ENCODE measurements at places on chromosomes 5 and 9.
A peak's percentile ranks its signal among the peaks of the same experiment; 100 is the strongest.

GRCh38 chr5:61386045-61386800, 54.2 kb downstream of the ZSWIM6 start:
- DNase-seq, result no peak

DNA sequence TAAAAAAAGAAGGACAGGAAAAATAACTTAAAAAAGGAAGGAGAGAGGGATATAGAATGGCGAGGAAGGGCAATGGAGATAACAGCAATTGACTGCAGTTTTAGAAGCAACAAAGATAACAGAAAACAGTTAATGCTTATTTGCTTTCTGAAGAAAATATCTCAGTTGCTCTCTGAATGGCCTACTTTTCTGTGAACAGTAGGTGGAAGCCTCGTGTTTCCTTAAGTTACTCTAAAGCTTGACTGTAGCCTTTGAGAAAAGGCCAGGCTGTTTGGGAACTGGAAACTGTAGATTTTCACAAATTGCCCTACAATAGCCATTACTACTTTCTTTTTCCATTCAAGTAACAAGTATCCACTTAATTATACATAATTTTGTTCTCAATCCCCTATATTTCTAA, 404.5 kb downstream of the YTHDC2 start:
- DNase-seq, result no peak

- DNase-seq, result peak; percentile 32
Measured at GRCh38 chr9:84583866-84584265, 85.7 kb upstream of the NTRK2 start.

DNA sequence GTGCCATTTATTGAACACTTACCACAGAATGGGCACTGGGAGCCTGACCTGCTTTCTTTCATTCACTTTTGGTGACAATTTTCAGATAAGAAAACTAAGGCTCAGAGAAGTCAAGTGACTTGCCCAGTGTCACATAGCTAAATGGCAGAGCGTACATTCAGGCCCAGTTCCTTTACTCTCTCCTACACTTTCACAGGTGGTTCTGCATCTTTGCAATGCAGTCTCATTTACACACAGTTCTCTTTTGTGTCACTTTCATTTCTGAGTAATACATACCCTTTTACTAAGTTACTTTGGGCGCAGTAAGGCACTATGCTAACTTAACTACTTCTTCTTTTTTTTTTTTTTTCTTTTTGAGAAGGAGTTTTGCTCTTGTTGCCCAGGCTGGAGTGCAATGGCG, 8.3 kb downstream of the NFIL3 start:
- no peak for DNase-seq

DNA sequence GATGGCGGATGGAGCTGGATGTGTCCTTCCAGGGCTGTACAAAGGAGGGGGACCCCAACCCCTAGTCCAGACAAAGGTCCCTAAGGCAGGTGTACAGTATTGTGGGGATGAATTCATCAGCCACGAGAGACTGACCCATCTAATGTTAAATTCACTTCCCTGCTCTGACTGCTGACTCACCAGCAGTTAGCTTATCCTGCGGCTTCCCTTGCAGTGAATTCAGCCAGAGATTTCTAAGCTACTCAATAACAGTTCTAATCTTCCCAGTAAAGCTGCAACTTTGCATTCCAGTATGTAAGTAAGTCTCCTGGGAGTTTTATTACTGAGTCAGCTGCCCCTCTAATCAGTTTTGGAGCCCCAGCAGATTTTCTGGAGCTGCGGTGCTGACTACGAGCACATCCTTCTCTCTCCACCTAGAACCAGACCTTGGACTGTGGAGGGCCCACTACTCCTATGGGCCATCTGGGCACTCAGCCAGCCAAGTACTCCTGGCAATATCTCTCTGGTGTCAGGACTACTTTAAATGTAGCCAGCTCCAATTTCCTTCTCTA, 16.1 kb downstream of the B4GALT1 start:
- no peak for DNase-seq

GRCh38 chr9:124355941-124356744, 59.1 kb downstream of the PSMB7 start:
- DNase-seq, result no peak

DNA sequence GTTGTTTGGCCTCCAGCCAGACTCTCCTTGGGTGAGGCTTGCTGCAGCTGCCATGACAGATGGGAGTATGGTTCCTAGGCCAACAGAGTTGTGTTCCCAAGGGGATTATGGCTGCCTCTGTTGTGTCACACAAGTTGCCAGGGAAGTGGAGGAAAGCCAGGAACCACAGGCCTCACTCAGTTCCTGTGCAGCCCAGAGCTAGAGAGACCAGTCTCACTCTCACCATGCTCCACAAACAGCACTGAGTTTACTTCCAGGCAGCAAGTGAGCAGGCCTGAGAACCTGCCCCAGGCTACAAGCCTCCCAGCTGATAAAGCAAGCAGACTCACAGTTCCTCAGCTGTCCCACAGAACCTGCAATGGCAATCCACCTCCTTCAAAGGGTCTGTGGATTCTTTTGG, 273.6 kb upstream of the TAS2R1 start:
- no peak for DNase-seq

- DNase-seq, result peak; percentile 46
Measured at GRCh38 chr5:119743927-119744326, 114.6 kb downstream of the FAM170A start.

GRCh38 chr9:91073049-91073810, 271.6 kb downstream of the SYK start:
- DNase-seq, result no peak

DNA sequence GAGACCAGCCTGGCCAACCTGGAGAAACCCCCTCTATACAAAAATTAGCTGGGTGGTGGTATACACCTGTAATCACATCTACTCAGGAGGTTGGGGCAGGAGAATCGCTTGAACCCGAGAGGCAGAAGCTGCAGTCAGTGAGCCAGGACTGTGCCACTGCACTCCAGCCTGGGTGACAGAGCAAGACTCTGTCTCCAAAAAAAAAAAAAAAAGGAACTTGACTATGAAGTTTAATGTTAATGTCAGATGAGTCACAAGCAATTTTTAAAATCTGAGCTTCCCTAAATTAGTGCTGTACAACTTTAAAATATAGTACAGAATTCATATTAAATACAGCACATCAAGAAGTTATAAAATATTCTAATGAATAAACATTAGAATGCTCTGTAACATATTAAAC, 1.5 kb downstream of the MEIKIN start:
- DNase-seq, result no peak

- DNase-seq, result no peak
Measured at GRCh38 chr9:121160025-121160424, 41.6 kb downstream of the RAB14 start.

GRCh38 chr5:55913466-55914413, 62.6 kb downstream of the IL31RA start:
- DNase-seq, result no peak

- DNase-seq, result no peak
Measured at GRCh38 chr5:178388386-178389025, 155.9 kb upstream of the PHYKPL start.

DNA sequence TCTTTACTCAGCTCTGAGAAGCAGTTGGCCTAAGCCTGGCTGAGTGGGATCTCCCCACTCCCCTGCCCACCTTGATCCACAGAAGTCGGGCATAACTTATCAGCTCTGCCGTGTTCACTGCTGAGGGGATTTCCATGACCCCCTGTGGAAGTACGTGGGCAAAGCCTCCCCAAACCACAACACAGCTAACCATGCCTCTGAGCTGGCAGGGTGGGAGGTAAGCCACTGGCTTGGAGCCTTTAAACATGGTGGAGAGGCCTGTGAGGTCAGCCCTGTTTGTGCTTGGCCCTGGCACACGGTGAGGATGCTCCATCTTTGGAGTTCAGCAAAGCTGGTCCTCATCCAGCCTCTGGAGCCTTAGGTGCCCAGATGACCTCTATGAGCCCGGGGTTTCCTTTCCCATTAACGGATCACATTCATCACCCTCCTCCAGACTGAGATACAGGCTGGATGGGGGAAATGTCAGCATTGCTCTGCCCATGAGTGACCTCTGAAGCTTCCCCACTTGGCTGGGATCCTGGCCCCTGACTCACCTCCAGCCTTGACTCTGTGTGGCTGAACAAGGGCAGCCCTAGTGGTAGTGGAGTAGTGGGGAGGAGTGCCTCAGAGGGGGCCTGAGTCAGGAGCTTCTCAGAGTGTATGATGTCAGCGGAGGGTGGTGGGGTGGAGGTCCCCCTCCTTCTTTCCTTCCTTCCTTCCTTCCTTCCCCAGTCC, 6.2 kb downstream of the PDLIM4 start:
- peak; percentile 23 for DNase-seq

DNA sequence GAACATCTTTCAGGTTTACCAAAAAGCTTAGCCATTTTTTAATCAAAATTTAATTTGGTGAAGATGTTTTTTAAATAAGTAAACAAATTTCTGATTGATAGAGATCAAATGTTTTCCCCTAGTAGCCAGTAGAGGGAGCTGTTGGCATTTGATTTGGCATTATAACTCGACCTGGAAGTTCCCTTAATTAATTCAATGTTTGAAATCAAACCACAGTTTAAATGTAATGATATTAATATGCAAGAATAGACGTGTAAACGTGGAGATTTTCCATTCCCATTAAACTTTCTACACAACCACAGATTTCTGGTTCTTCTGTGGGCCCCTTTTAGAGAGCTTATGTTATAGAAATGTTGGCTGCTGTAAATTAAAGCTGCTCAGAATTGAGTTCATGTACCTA, 148.1 kb upstream of the MPDZ start:
- DNase-seq, result peak; percentile 47

DNA sequence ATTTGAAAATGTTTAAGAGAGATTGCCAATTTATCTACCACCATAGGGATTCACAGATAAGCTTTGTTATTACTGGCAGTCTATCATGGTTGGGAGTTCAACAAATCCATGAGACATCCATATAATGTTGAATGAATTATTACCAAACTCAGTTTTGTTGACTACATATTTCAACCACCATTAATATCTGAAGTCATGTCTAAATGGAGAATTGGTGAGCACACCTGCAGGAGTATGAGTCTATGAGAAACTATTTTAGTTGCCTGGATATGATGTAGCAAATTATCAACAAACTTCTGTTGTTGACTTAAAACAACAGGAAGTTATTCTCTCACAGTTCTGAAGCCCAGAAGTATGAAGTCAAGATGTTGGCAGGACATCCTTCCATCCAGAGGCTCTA, 126.8 kb upstream of the FBXL7 start:
- DNase-seq, result no peak

DNA sequence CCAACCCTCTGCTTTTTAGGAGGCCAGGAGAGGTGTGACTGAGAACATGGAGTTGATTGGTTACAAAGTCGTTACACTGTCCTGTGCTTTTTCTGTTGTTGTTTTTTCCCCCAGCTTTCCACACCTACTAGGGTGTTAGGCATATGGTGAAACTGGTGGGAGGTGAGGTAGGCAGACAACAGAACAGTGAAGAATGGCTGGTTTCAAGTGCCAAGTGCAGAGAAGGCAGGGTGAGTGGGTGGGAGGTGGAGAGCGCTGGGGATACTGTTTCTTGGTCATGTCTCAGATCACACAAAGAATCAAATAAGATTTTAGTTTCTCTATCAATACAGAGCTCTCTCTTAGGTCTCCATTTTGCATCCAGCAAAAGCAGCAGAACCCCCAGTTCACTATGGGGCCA, 2.2 kb upstream of the SPTAN1 start:
- no peak for DNase-seq

GRCh38 chr5:153542536-153542935, 52.1 kb downstream of the GRIA1 start:
- DNase-seq, result no peak

DNA sequence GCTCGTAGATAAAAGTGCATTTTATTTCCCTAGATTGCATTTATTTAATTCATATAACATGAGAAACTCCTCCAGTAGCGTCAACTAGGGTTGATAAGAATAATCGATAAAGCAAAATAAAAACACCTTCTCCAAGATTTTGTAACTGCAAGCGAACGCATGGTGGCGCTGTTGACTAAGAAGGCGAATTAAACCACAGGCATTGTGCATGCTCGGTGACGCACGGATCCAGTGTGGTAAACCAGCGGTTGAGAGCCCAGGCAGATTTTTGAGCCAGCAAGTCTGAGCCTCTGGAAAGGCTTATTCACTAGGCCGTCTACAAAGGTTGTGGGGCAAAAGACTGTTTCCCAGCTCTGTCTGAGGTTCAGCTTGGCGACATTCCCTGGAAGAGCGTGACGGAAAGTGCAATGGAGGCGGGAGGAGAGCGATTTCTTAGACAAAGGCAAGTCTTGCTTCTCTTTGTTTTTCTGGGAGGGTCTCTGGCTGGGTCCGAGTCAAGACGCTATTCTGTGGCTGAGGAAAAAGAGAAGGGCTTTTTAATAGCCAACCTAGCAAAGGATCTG, at the start of gene PCDHB3:
Gene PCDHB3 (plus strand): TSS at position 231 of the 563 bp plus-strand sequence. CDS start 177 bp downstream, at position 408.
- DNase-seq, result peak; percentile 25

DNA sequence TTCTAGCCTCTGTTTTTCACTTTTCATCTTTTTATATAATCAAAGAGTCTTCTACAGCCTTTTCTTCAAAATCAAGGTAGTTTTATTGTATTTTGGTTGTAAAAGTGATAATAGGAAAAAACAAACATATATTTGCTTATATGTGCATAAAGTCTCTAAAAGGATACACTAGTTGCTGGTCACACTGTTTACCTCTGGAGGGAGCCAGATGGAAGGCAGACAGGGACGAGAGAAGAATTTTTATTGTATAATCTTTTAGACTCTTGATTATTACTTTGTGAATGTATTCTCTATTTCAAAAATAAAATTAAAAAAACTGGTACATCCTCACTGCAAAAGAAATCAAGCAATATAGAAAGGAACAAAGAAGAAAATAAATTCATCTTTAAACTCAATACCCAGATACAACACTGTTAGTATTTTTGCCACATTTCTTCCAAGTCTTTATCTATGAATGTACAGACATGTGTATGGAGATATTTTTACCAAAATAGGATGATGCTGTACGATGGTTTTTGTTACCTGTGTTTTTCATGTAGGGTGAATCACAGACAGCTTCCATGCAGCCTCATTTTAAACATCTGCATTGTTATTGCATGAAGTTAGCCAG, 6.1 kb upstream of the RNF183 start:
- peak; percentile 45 for DNase-seq

DNA sequence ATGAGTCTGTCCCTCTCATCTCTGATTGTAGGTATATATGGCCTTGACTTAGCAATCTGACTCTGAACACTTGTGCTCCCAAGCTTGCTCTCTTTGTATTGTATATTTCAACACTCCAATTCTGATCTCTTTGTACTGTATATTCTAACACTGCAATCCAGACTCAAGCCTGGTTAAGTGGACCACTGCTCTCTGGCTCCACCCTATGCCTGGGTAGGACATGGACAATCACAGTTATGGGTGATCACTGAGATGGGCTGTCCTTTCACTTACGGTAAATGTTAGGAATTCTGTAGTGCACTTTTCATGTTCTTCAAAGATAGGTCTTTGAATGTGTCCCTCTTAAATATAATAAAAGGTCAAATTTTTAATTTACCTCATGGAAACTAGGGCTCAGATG, 165.1 kb downstream of the TLR4 start:
- DNase-seq, result no peak

DNA sequence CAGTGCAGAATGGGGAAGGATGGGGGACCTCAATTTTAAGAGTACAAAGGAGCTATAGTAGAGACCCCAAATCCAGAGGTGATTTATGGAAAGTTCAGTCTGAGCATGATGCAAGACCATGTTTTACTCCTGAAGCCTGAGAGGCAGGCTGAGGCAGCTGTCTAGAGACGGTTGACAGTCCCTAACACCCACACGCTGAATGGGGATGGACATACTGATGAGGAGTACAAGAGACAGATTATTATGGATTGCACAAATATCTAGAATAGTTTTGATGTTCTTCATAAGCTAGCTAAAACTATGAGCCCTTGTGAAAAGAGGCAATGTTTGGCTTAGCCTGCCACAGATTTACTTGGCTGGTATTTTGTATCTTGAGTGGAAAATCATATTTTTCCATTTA, 64.5 kb downstream of the PRR16 start:
- DNase-seq, result no peak
